ENCODE measurements at places on chromosomes 4 and X. TPM values are rescaled to one million over a fixed set of nuclear protein-coding genes. Genes with fewer than 3 reads are reported as not detected.

Gene REPS2
- total RNA-seq = 0.12 TPM

Gene PRRG1
- total RNA-seq = 23.1 TPM

Gene DDX3X
- 303 TPM for total RNA-seq

Gene BRS3
- not detected for total RNA-seq

All from NCI-H460 (cell line).